NCI-H345 (cell line): ENCODE measurements at places on chromosomes 3 and 15.

- DNase-seq, result no peak
These were observed 31.5 kb upstream of the TM4SF4 start for GRCh38 chr3:149442851-149443544.

DNA sequence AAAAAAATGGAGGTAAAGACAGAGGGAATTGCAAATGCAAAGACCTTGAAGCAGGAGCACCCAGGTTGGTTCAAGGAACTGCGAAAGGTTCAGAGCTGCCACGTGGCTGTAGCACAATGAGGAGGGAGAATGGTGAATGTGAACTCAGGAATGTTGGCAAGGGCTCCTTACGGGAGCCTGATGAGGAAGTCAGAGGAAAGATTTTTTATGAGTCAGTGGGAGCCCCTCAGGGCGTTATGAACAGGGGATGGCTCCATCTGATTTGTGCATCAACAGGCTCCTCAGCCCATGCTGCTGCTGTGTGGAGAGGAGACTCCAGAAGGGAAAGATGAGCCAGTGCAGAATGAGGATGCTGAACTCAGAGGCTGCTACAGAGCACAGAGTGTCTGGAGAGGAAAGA is 194.4 kb downstream of the ARRDC4 start:
- no peak for DNase-seq

GRCh38 chr3:10926256-10926810 is 66.2 kb upstream of the SLC6A1 start:
- DNase-seq, result no peak

- DNase-seq, result no peak
These were observed 130.0 kb upstream of the NANOGP8 start for GRCh38 chr15:35215093-35215492.

DNA sequence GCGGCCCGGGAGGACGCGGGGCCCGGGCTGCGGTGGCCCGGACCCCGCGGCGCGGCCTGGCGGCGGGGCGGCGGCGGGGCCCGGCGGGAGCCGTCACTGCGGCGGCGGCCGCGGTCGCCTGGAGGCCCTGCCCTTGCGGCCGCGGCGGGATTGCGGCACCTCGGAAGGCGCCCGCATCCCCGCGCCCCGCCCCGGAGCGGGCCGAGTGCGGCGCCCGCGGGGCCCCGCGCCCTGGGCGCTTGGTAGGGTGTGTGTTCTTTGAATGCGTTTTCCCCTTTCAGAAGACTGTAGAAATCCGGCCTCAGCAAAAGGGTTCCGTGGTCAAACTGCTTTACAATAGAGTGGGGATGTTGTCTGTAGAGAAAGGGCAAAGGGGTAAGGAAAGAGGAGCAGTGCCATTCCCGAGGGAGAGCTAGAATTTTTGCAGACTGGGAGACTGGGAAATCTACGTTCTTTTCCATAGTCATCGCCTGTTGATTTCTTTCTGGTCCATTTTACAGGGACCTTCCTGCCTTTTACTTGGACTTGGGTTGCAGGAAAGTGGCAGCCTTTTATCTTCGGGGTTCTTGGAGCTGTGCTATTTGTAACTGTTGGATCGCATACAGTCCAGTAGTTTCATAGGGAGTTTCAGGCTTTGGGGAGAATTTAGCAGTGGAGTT is 630 bp downstream of the SNRK start:
- DNase-seq, result peak; percentile 7

- DNase-seq, result peak; percentile 13
These were observed 61.4 kb downstream of the FRMD4B start for GRCh38 chr3:69324362-69325025.

- peak; percentile 43 for DNase-seq
These were observed 2.3 kb upstream of the VPS18 start for GRCh38 chr15:40891810-40892446.

GRCh38 chr3:14352002-14352627 is 50.3 kb upstream of the SLC6A6 start:
- no peak for DNase-seq

GRCh38 chr15:33960549-33960935 is 7.8 kb upstream of the CHRM5 start:
- no peak for DNase-seq

DNA sequence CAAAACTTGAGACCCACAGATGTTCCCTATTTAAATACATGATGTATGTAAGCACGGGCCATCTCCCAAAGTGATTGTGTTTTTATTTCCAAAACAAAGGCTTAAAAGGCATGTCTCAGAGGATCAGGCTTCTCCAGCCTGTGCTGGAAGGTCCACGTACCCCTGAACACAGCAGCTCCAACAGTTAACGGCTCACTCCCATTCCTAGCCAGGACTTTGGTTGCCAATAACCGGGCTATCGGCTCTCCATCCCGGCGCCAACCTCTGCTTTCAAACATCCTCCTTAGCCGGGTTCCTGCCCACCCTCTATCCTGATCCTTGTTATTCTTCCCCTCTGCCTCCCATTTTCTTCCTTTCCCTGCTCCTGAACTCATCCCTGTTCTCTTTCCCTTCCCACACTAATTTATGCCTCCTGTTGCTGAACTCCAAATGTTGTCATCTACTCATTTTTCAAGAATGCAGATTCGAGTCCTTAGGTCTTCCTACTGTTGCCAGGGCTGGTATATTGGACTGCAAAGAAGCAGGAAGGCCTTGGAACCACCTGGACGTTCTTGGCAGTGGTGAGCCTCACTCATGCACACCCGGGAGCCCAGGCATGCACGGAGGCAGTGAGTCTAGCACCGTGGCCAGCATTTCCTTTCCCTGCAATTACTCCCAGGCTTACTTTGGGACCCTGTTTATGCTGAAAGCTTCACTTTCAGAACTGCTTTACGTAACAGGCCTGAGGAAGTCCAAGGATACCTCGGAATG is 128.4 kb upstream of the RAD18 start:
- DNase-seq, result no peak

GRCh38 chr15:89874926-89875564 is 18.7 kb downstream of the AP3S2 start:
- DNase-seq, result peak; percentile 58
